ENCODE measurements at places on chromosomes 11 and 22. TPM values are rescaled to one million over a fixed set of nuclear protein-coding genes. Genes with fewer than 3 reads are reported as not detected.

DNA sequence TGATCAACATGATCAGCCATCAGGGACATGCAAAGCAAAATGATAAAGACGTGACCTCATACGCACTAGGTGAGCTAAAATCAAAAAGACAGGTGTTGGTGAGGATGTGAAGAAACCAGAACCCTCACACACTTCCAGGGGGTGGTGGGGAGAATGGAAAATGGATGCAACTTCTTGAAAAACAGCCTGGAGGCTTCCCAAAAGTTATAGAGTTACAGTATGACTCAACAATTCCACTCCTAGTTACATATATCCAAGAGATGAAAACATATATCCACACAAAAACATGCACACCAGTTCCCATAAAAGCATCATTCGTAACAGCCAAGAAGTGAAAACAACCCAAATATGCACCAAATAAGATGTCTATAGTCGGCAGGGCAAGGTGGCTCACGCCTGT lies 42.1 kb upstream of the APLNR start:
- no peaks in the 10 kb centered on the region for H3K4me1 ChIP-seq
- no peaks in the 10 kb centered on the region for H3K27me3 ChIP-seq
- no peaks in the 10 kb centered on the region for H3K36me3 ChIP-seq
- H3K4me3 ChIP-seq: no peak overlapping the region

DNA sequence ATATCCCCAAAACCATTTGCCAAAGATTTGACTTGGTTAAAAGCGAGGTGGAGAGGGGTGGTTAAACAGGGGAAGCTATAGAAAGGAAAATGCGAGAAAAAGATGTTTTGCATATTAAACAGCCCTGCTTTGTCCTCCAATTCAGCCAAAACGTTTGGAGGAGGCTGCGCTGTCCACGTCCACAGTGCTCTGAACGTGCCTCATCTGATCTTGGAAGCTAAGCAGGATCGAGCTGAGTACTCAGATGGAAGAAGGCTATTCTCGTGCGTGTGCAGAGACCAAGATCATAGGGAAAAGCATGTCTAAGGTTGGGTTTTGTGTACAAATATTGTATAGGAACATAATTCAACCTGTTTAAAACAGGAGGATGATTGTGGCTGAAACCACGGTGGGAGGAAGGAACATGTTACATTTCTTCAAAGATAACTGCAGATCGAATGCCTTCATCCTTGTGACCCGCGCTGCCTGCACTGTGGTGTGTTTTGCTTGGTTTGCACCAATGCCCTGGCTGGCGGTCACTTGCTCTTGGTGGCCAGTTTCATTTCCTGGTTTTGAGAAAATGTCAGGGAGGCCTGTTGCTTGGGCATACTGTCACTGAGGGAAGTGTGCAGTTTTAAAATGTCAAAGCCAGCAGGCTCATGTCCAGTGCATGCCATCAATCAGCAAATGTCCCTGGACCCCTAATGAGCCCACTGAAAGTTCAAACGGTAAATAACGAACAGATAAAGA lies 40.4 kb downstream of the FLI1 start:
- no peaks in the 10 kb centered on the region for H3K27me3 ChIP-seq
- DNase-seq: no peak
- no peak overlapping the region for H3K4me3 ChIP-seq

DNA sequence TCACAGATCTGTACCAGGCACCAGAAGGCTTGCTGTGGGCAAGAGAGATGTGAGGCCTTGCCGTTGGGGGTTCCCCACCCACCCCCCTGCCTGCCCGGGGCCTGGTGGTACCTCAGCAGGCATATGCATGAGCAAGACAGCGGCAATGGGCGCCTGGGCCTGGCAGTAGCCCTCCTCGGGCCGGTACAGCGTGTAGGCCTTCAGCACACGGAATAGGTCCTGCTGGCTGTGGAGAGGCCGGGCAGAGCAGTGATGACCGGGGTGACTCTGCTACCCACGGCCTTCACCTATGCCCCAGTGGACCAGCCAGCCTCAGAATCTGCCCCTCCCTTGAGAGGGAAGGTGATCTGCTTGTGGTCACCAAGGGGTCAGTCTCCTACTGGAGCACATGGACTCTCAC lies 5.5 kb upstream of the CASTOR1 start:
- H3K4me3 ChIP-seq: no peak overlapping the region
- H3K4me1 ChIP-seq: peaks cover 24% of the 10 kb centered on the region
- no peak overlapping the region for H3K27ac ChIP-seq
- no peaks in the 10 kb centered on the region for H3K27me3 ChIP-seq
- H3K36me3 ChIP-seq: peaks cover 52% of the 10 kb centered on the region
- no peak for DNase-seq

- no peaks in the 10 kb centered on the region for H3K4me1 ChIP-seq
- no peak for DNase-seq
- H3K27me3 ChIP-seq: no peaks in the 10 kb centered on the region
- H3K27ac ChIP-seq: no peak overlapping the region
Observed at GRCh38 chr11:112253605-112254242, 6.9 kb downstream of the PLET1 start.

- H3K27me3 ChIP-seq: no peaks in the 10 kb centered on the region
- H3K27ac ChIP-seq: no peak overlapping the region
- no peaks in the 10 kb centered on the region for H3K4me1 ChIP-seq
- H3K36me3 ChIP-seq: no peaks in the 10 kb centered on the region
- H3K4me3 ChIP-seq: no peak overlapping the region
- DNase-seq: no peak
Observed at GRCh38 chr22:20043997-20044342, 23.1 kb downstream of the TANGO2 start.

GRCh38 chr11:75273411-75274391 lies 33.1 kb downstream of the TPBGL start:
- H3K27ac ChIP-seq: no peak overlapping the region
- H3K36me3 ChIP-seq: peaks cover 3% of the 10 kb centered on the region
- DNase-seq: no peak
- H3K4me3 ChIP-seq: no peak overlapping the region

DNA sequence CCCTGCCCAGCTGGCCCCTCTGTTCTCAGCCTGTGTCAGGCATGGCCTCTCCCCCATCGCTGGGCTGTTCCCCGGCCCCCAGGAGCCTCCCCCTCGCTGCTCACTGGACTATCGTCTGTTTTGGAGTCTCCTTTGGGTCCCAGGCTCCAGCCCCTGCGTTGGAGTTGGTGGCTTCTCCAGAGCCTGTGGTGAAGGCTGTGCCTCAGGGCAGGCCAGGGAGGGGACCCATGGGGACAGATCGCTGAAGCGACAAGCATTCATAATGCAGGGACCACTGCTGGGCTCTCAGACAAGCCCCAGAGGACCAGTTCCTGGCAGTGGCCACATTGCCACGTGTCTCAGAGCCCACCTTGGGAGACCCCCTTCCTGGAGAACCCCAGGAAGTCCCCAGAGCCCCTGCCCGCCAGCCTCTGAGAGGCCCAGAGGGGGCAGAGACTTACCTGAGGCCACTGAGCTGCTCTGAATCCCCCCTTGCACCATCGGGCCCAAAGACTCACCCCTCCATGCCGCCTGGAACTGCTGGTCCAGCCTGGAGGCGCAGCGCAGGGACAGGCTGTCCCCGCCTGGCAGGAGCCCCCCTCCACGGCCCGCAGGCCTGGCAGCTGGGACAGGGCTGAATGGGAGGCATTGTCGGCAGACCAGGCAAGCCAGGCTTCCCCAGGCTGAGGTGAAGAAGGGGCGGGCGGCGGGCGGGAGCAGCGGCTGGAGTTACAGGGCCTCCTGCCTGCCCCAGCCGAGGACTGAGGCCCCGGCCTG lies at the start of gene CHADL:
Gene CHADL, minus strand, starts transcription at position 555 of the 756 bp plus-strand sequence. Its CDS starts 50 bp downstream, at position 505.
- no peaks in the 10 kb centered on the region for H3K4me1 ChIP-seq
- H3K27ac ChIP-seq: peak within 1 kb of the TSS; percentile 45
- peaks cover 5% of the 10 kb centered on the region for H3K36me3 ChIP-seq
- no peaks in the 10 kb centered on the region for H3K27me3 ChIP-seq
- no peak within 1 kb of the TSS for H3K4me3 ChIP-seq
- DNase-seq: peak; percentile 56

GRCh38 chr11:105829084-105829483 lies 193.0 kb downstream of the MSANTD4 start:
- no peak for DNase-seq
- H3K27ac ChIP-seq: no peak overlapping the region
- H3K4me3 ChIP-seq: no peak overlapping the region
- no peaks in the 10 kb centered on the region for H3K4me1 ChIP-seq
- H3K36me3 ChIP-seq: no peaks in the 10 kb centered on the region

DNA sequence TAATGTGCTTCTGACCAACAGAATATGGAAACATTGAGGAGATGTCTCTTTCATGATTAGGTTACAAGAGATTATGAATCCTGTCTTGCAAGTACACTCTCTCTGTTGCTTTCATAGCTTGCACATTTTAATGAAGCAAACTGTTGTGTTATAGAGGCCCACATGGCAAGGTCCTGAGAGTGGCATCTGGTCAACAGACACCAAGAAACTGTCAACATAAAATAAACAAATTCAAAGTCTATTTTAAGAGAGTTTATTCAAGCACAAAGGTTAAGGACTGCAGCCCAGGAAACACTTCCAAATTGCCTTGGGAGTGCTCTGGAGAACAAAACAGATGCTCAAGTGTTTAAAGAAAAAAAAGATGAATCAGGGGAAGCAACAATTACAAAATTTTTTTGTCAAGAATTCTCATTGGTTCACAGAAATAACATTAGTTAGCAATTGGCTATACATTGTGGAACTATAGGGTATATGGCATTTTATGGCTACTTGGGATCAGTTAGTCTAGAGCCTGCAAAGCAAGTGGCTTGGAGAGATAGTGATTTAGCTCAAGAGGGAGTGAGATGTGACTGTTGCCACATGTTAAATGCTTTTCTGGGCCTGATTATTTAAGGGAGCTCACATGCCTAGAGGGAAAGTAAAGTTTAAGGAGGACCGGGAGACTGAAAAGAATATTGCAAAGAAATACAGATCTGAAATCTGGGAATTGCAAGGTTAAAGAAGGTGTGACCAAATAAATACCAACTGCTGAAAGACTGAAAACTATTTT lies 54.6 kb downstream of the CTSC start:
- peak; percentile 95 for DNase-seq
- H3K27me3 ChIP-seq: no peaks in the 10 kb centered on the region
- no peak overlapping the region for H3K4me3 ChIP-seq
- no peaks in the 10 kb centered on the region for H3K36me3 ChIP-seq

- no peaks in the 10 kb centered on the region for H3K4me1 ChIP-seq
- H3K27ac ChIP-seq: no peak overlapping the region
- H3K4me3 ChIP-seq: no peak overlapping the region
Observed at GRCh38 chr11:79942646-79943045, 501.8 kb upstream of the TENM4 start.

GRCh38 chr11:111312076-111312475 lies 13.7 kb downstream of the POU2AF3 start:
- no peak overlapping the region for H3K4me3 ChIP-seq
- no peak for DNase-seq
- no peaks in the 10 kb centered on the region for H3K36me3 ChIP-seq

DNA sequence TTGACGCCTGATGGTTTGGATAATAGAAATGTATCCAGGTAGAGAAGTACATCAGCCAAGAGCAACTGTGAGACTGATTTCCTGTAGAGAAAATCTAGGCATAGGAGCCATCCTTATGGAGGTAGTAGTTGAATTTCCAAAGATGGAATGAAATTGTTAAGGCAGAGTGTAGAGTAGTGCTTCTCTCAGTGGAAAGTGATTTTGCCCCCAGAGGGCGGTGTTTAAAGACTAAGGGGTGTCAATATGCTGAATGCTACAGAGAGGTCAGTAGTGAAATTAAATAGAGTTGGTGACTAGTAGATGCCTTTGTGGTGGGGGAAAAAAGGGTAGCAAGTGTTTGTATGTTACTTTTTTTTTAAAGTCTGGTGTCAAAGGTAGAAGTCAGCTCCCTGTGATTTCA lies 54.5 kb downstream of the TRIM44 start:
- H3K4me1 ChIP-seq: no peaks in the 10 kb centered on the region
- DNase-seq: no peak
- no peak overlapping the region for H3K4me3 ChIP-seq

DNA sequence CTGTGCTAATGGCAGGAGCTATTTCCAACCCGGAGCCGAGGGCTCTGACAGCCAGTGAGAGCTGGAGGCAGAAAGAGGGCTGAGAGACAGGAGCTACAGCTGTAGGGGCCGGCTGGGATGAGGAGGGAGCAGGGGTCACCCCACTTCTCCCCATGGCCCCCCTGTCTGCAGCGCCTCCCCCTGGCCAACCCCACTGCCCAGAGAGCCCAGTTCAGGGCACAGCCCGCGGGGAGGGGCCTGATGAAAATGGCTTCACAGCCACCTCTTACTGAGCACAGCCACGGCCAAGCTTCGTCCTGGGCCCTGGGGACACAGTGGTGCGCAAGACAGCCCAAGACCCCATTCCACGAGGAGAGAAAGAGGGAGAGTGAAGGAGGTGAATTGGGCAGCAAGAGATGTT lies 27.9 kb downstream of the RPL3 start:
- H3K4me3 ChIP-seq: no peak overlapping the region
- no peak overlapping the region for H3K27ac ChIP-seq
- no peaks in the 10 kb centered on the region for H3K36me3 ChIP-seq
- no peaks in the 10 kb centered on the region for H3K27me3 ChIP-seq
- no peak for DNase-seq
- H3K4me1 ChIP-seq: peaks cover 6% of the 10 kb centered on the region

GRCh38 chr22:19291218-19291579 lies 320 bp downstream of the CLTCL1 start:
- peak overlapping the region; percentile 89 for H3K4me3 ChIP-seq
- H3K36me3 ChIP-seq: no peaks in the 10 kb centered on the region
- H3K27ac ChIP-seq: peak overlapping the region; percentile 82
- H3K27me3 ChIP-seq: no peaks in the 10 kb centered on the region
- peaks cover 7% of the 10 kb centered on the region for H3K4me1 ChIP-seq
- DNase-seq: no peak

GRCh38 chr22:39478441-39478850 lies 21.6 kb downstream of the MGAT3 start:
- H3K27me3 ChIP-seq: no peaks in the 10 kb centered on the region
- H3K4me1 ChIP-seq: peaks cover 25% of the 10 kb centered on the region
- no peak overlapping the region for H3K4me3 ChIP-seq
- DNase-seq: no peak
- H3K27ac ChIP-seq: no peak overlapping the region
- H3K36me3 ChIP-seq: no peaks in the 10 kb centered on the region

- no peaks in the 10 kb centered on the region for H3K36me3 ChIP-seq
- H3K27ac ChIP-seq: no peak overlapping the region
- DNase-seq: no peak
- H3K4me1 ChIP-seq: no peaks in the 10 kb centered on the region
- H3K27me3 ChIP-seq: no peaks in the 10 kb centered on the region
- H3K4me3 ChIP-seq: no peak overlapping the region
Observed at GRCh38 chr11:55895216-55895615, 12.1 kb downstream of the TRIM51 start.

- H3K27me3 ChIP-seq: no peaks in the 10 kb centered on the region
- H3K27ac ChIP-seq: no peak overlapping the region
- H3K4me3 ChIP-seq: no peak overlapping the region
- H3K4me1 ChIP-seq: no peaks in the 10 kb centered on the region
- DNase-seq: peak; percentile 12
- H3K36me3 ChIP-seq: peaks cover 3% of the 10 kb centered on the region
Observed at GRCh38 chr11:111938687-111939160, 1.6 kb downstream of the DIXDC1 start.

GRCh38 chr11:77806993-77807392 lies 13.5 kb downstream of the RSF1 start:
- no peak for DNase-seq
- no peaks in the 10 kb centered on the region for H3K27me3 ChIP-seq
- H3K36me3 ChIP-seq: peaks cover 8% of the 10 kb centered on the region
- no peaks in the 10 kb centered on the region for H3K4me1 ChIP-seq

Gene TREH
- 0.17 TPM for total RNA-seq

Gene SMTNL1
- total RNA-seq: not detected

Gene RCOR2
- total RNA-seq: 1.6 TPM

Gene CSRP3
- total RNA-seq: 3.5 TPM

Gene NPAS4
- total RNA-seq: 0.09 TPM

Data from lung (tissue), 17 donors.